ENCODE measurements at places on chromosomes 7 and 10.
A peak's percentile ranks its signal among the peaks of the same experiment; 100 is the strongest.

DNA sequence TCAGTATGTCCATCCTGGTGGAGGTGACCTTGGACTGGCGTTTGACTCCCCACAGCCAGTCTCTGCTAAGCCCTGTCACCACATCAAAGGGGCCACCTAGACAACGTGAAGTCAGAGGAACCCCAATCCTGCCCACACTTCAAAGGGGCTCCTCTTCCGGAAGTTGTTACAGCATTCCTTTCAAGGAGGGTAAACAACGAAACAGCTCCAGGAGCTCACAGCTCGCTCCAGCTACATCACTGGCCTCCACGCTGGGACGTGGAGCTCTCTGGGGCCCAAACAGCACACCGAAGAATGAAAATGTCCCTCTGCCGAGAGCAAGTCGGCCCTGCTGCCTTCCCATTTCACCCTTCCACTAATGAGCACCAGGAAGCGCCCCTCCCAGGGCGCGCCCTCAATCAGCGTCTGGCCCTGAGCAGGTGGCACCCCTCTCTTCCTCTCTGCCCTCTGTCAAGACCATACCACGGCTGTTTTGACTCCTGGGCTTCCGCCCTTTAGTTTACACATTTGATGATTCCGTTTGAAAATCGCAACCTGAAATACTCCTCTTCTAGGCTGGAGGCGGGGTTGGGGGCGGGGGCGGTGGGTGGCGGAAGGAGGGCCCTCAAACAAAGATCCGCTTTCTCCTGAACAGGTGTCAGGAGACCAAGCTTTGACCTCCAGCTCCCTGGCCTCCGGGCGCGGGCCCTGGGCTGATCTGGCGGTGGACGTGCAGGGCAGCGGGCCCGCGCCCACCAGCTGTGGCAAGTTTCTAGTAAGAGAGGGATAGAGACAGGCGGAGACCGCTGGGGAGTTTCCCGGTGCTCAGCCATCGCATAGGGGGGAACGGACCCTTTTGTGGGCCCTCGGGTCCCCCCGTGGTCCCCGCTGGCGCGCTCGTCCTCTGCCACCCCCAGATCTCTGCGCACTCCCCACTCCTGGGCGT, 53.1 kb upstream of the KDM7A start:
- peak; percentile 77 for DNase-seq

DNA sequence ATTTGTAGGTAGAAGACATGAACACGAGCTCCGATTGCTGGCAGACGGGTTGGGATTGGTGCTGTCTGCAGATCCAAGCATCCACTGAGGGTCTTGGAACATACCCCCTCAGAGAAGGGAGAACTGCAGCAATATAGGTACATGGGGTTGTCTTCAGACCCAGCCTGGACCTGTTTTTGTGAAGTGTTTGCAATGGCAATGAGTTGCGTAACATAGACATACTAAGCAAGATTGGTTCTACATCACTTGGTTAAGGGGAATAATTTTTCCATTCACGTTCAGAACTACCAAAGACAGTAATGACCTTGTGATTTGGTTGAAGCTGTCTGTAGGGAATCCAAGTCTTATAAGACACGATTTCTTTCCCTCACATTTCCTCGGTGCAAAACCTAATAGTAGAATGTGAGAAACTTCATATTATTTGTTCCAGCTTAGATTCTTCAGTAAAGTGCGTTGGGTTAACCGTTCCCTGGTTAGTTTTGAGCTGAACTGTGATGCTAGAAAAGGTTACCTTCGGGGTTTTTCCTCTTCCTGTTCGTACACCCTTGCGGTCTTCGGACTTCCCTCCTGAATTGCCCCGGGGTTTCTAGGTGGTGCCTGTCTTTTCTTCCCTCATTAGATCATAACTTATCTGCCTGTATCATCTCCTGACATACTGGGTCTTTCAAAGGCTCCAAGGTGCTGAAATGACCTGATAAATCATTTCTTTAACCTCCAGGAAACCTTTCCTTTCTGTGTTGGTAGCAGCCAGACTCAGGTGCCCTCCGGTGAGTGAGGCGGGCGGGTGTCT, 14.4 kb downstream of the PROSER2 start:
- DNase-seq = no peak

GRCh38 chr10:112191041-112191590, 7.6 kb upstream of the GPAM start:
- no peak for DNase-seq

GRCh38 chr7:50119815-50120637, 27.0 kb upstream of the ZPBP start:
- no peak for DNase-seq

DNA sequence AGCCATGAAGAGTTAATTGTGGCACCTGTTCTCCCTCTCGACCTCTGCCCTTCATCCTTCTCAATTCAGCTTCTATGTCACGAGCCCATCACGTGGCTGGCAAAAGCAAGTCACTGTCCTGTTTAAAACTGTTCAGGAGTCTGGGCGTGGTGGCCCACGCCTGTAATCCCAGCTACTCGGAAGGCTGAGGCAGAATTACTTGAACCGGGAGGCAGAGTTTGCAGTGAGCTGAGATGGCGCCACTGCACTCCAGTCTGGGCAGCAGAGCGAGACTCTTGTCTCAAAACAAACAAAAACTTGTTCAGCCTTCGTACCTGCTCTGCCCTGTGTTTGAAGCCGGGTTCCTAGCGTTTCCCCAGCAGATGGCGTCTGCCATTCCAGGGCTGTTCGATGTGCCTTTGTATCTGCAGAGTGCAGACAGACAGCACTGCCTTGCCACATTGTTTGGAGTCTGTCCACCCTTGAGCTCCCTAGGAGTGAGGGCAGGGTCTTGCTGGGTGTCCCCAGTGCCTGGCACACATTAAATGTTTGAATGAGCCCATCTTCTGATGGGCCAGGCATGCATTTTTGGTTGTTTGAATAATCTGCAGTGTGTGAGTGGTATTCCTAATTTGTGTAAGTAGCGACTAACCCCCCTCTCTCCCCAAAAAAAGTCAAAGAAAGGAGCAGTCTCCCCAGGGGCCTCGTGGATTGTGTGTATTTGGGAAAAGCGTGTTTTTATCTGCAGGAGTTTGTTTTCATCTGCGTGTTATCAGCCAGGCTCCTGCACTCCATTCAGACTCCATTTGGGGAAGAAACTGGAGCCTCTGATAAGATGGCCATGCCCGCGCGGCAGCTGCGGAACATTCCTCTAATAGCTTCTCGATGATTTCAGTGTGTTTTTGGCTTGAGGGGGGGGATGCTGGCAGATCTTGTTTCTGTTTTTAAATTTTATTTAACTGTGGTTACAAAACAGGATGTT, 61.2 kb downstream of the DNAJB6 start:
- peak; percentile 41 for DNase-seq

Data from small intestine (tissue), 16 donors.